ENCODE measurements at places on chromosomes 7 and 10.

DNA sequence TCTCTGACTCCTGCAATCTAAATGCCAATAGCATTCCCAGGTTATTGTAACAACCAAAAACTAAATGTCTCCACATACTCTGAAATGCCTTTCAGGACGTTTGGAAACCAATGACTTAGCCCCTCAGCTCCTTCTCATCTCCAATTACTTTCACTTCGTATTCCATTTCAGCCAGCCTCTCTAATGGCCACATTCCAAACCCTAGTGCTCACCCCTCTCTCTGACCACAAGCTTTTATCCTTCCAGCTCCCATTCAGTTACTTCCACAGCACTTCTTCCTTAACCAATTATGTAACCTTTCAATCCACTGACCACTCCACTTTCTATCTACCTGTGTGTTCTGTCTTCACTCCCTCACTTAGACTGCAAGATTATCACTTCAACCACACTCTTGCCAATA, 4.3 kb downstream of the NOC3L start:
- no peak for DNase-seq

DNA sequence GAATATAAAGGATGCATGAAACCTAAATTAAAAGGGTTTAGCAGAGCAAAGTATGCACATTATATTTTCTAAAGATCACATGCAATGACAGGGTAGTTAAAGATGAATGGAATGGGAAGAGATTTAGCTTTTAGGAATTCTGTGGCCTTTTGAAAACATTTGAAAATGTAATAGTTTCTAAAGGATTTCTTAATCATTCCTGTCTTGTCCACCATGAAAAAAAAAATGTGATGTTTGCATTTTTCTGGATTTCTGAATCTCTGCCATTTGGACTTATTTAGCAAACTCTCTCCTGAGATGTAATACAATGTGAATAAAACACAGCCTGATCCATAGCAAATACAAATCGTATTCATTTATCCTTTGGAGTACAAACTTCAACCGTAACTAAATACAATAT, 126.6 kb upstream of the RAB11FIP2 start:
- no peak for DNase-seq

GRCh38 chr7:55438085-55438756, 73.1 kb downstream of the LANCL2 start:
- DNase-seq, result no peak

GRCh38 chr10:65701168-65701776, 1224.6 kb upstream of the LRRTM3 start:
- no peak for DNase-seq

DNA sequence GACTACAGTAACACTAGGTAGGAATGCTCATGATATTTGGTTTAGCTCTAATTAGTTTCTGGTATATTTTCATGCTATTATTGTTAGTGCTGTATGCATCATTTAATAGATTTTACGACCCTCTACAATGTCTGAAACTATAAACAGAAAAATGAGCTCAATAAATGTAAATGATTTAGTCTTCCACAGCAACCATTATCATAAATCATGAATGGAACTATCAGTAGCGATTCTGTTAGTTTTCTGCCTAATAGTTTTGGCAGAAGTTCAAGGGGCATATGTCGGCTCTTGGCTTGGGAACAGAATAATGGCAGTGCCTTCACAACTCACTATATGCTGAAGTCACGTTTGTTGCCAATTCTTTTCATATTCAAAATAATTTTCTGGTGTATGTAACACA, 494.8 kb downstream of the PARD3 start:
- no peak for DNase-seq

DNA sequence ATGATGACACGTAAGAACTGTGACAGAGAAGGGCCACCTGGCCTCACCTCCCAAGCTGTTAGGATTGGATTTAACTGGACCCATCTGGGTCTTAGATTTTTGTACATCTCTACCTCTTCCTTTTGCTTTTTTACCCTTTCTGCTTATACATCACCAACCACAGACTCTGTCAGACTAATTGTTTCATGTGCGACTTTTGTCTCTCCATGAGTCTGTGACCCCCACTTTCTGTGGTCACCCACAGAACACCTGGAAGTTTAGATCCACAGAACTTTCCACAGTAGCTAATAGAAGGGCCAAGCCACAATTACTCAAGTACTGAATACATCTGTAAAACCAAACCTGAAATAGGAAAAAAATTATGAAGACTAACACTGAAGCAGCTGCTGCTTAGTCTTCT, 23.1 kb downstream of the SEC31B start:
- no peak for DNase-seq

- no peak for DNase-seq
Observed at GRCh38 chr7:100380196-100380595, 6.9 kb downstream of the PILRA start.

DNA sequence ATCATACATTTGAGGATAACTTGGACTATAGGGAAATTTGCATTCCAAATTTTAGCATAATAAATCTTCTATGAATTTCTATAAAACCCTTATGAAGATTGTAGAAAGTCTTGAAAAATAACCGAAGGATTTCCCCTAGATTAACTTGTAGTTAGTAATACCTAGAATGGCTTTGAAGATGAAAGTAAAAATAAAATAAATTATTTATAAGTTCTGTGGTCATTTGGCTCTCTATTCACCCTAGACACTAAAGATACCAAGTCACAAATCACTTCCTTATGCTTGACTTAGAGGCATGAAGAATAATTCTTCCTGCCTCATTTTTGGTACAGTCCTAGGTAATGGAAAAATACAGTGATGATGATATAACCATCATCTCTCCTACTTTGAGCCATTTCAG, 79.3 kb downstream of the CSTF2T start:
- DNase-seq, result no peak

- no peak for DNase-seq
Observed at GRCh38 chr7:121945480-121946236, 72.7 kb downstream of the PTPRZ1 start.

- DNase-seq, result no peak
Observed at GRCh38 chr7:85065306-85065705, 121.5 kb downstream of the SEMA3D start.

GRCh38 chr10:79071396-79071923, 2.7 kb downstream of the ZMIZ1 start:
- DNase-seq, result no peak
